ENCODE measurements at places on chromosomes 13 and 19. TPM values are rescaled to one million over a fixed set of nuclear protein-coding genes. Genes with fewer than 3 reads are reported as not detected.

- H3K4me3 ChIP-seq = peak overlapping the region; percentile 16
- DNase-seq = peak; percentile 57
Measured at GRCh38 chr13:78595495-78596398, 7.6 kb downstream of the POU4F1 start.

DNA sequence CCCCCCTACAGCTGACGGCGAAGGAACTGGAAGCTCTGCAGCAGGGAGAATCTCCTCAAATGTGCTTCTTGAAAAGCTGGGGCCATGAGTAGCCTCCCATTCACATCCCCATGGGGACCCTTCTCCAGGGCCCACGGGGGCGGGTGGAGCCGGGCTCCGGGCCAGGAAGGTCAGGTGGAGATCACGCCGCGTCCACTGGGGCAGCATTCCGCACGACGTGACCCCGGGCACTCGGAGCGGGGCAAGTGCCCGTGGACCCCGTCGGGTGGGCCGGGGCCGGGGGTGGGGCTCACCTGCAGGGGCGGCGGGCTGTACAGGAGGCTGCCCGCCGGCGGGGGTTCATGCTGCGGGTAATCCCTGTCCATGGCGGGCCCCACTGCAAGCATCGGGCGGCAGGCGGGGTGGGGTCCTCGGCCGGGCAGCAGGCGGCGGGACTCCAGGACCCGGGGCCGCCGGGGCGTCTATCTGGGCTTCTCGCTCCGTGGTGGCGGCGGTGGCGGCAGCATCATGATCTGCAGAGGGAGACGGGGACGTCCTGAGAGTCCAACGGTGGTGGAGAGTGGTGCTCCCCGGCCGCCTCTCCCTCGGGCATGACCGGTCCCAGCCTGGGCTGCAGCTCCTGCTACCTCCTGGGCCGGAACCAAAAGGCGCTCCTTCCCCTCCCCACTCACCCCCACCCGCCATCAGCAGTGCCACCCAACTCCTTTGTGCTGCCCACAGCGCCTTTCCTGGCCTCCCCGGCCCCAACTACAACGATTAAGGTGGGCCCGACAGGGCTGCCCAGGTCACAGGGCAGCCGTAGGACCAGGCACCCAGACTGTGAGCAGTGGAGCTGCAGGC lies 20.0 kb downstream of the SBNO2 start:
- H3K27ac ChIP-seq = no peak overlapping the region
- no peak overlapping the region for H3K4me3 ChIP-seq
- H3K27me3 ChIP-seq = no peaks in the 10 kb centered on the region
- DNase-seq = no peak

RAB3A gene
- total RNA-seq = 86.6 TPM

- no peaks in the 10 kb centered on the region for H3K27me3 ChIP-seq
- H3K4me1 ChIP-seq = no peaks in the 10 kb centered on the region
- H3K27ac ChIP-seq = no peak overlapping the region
- no peak overlapping the region for H3K4me3 ChIP-seq
- no peak for DNase-seq
Measured at GRCh38 chr19:16522559-16523377, 19.5 kb downstream of the CHERP start.

GRCh38 chr19:16359074-16359473 lies 34.4 kb downstream of the KLF2 start:
- H3K27ac ChIP-seq = no peak overlapping the region
- H3K4me3 ChIP-seq = no peak overlapping the region
- peaks cover 19% of the 10 kb centered on the region for H3K4me1 ChIP-seq
- H3K27me3 ChIP-seq = no peaks in the 10 kb centered on the region
- DNase-seq = no peak
- peaks cover 69% of the 10 kb centered on the region for H3K36me3 ChIP-seq

- DNase-seq = peak; percentile 70
- peaks cover 14% of the 10 kb centered on the region for H3K4me1 ChIP-seq
- H3K36me3 ChIP-seq = no peaks in the 10 kb centered on the region
- H3K27me3 ChIP-seq = peaks cover 55% of the 10 kb centered on the region
Measured at GRCh38 chr13:94968040-94968756, 255.9 kb upstream of the SOX21 start.

DNA sequence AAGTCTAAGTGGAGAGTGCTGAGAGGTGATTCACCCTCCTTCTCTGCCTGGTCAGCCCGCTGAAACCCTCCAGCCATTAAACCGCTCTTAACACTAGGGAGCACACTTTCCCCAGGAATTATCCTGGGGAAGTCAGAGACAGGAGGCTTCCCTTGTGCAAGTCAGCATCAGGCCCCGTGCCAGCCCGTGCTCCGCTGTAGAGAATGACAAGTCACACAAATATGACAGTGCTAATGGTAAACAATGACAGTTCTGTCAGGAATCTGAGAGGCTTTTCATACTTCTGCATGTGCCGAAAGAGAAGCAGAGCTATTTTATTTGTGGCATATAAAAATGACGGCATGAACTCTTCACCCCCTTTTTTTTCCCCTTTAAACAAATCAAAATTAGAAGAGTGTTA lies 816.9 kb upstream of the SLC10A2 start:
- no peaks in the 10 kb centered on the region for H3K4me1 ChIP-seq
- H3K36me3 ChIP-seq = no peaks in the 10 kb centered on the region
- peak overlapping the region; percentile 24 for H3K4me3 ChIP-seq
- H3K27me3 ChIP-seq = no peaks in the 10 kb centered on the region
- DNase-seq = peak; percentile 90

GRCh38 chr13:26562512-26562890 lies 5.0 kb downstream of the WASF3 start:
- H3K27me3 ChIP-seq = no peaks in the 10 kb centered on the region
- peak overlapping the region; percentile 51 for H3K27ac ChIP-seq
- DNase-seq = no peak
- H3K4me3 ChIP-seq = no peak overlapping the region
- no peaks in the 10 kb centered on the region for H3K36me3 ChIP-seq

- no peaks in the 10 kb centered on the region for H3K27me3 ChIP-seq
- H3K4me1 ChIP-seq = peaks cover 5% of the 10 kb centered on the region
- H3K36me3 ChIP-seq = peaks cover 4% of the 10 kb centered on the region
Measured at GRCh38 chr13:52652980-52653303, 306 bp downstream of the SUGT1 start.

GRCh38 chr19:46886546-46887239 lies 25.9 kb downstream of the ARHGAP35 start:
- DNase-seq = no peak
- H3K36me3 ChIP-seq = no peaks in the 10 kb centered on the region
- H3K4me3 ChIP-seq = no peak overlapping the region
- no peak overlapping the region for H3K27ac ChIP-seq
- H3K27me3 ChIP-seq = no peaks in the 10 kb centered on the region

GRCh38 chr19:8655340-8655709 lies 24.9 kb downstream of the NFILZ start:
- H3K27me3 ChIP-seq = no peaks in the 10 kb centered on the region
- H3K4me1 ChIP-seq = peaks cover 8% of the 10 kb centered on the region
- DNase-seq = no peak
- H3K27ac ChIP-seq = no peak overlapping the region
- H3K4me3 ChIP-seq = no peak overlapping the region

DNA sequence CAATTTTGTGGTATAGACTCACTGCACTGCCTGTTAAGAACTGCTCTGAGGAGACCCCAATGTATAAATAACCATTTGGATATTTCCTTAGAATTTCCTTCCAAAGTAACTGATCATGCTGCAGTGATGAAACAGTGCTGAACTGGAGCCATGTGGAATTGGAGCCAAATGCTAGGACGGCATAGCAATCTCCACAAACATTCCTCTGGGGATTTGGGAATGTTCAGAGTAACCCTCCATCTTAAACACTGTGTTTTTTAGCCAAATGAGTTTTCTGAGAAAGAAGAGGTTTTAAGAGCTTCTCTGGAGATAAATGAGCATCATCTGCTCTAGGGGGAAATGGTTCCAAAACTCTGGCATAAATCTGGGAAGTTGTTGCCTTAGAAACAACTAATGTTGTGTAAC lies 98.2 kb downstream of the OLFM4 start:
- H3K36me3 ChIP-seq = no peaks in the 10 kb centered on the region
- H3K27me3 ChIP-seq = no peaks in the 10 kb centered on the region
- H3K4me3 ChIP-seq = no peak overlapping the region
- no peaks in the 10 kb centered on the region for H3K4me1 ChIP-seq
- H3K27ac ChIP-seq = no peak overlapping the region

- no peak for DNase-seq
- no peaks in the 10 kb centered on the region for H3K27me3 ChIP-seq
- H3K4me3 ChIP-seq = no peak overlapping the region
- H3K4me1 ChIP-seq = no peaks in the 10 kb centered on the region
Measured at GRCh38 chr13:78152415-78152814, 233.8 kb upstream of the EDNRB start.

CYP4F2 gene
- total RNA-seq = 0.17 TPM

ZNF700 gene
- total RNA-seq = 22.2 TPM

All from spinal cord (tissue), 10 donors.